ENCODE measurements at places on chromosomes 7 and 10. TPM values are rescaled to one million over a fixed set of nuclear protein-coding genes. Genes with fewer than 3 reads are reported as not detected.
A peak's percentile ranks its signal among the peaks of the same experiment; 100 is the strongest.

DNA sequence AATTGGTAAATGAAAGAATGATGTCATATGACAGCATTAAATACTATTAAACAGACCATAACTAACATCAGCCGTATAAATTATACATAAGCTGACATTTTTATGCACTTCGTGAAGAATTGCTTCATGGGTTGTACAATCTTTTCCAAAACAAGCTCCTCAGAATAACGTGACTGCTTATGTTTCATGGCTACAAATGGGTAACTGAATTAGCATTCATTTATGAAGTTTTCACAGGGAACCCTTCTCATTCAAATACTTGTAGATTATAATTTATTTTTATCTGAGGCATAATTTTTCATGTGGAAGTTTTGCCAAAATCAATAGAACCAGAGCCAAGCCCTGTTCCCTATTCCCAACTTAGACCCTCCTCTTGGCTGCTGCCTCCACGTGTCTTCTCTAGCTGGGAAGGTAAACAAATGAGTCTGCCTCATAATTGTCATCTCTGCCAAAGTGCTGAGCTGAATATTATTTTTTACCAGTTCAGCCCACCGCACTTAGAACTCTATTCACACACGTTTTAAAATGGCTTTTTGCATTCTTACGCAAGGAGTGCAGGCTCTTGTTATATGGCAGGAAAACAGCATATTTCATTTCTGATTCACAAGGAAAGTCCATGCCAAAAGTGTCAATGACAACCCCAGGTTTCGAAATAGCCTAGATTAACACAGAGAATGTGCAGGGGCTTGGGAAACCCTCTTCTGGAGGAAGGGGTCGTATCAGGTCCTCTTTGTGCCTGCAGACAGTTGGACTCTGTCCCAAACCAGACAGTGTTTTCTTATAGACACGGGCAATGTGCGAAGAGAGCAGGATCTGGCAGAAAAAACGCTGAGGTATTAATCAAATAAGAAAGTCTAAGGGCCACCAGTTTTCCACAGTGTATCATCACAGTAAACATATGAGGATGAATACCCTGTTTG lies 370.7 kb upstream of the MGMT start:
- no peak for DNase-seq

- DNase-seq: no peak
Measured at GRCh38 chr7:98755138-98755898, 114.5 kb downstream of the TMEM130 start.

GRCh38 chr7:113320419-113320818 lies 202.1 kb upstream of the SMIM30 start:
- no peak for DNase-seq

GRCh38 chr7:8436965-8437364 lies 3.6 kb downstream of the NXPH1 start:
- peak; percentile 23 for DNase-seq

GRCh38 chr7:159056737-159057136 lies 87.9 kb downstream of the VIPR2 start:
- no peak for DNase-seq

MYH16 gene
- 0.15 TPM for total RNA-seq

HTRA1 gene
- 0.17 TPM for total RNA-seq

TMEM176A gene
- not detected for total RNA-seq

FRMPD2 gene
- 1.3 TPM for total RNA-seq
